ENCODE measurements at places on chromosomes 2 and 18. TPM values are rescaled to one million over a fixed set of nuclear protein-coding genes. Genes with fewer than 3 reads are reported as not detected.

The LAMA3 gene
- 49.0 TPM for total RNA-seq

The ITGA4 gene
- 13.4 TPM for total RNA-seq

The CFAP65 gene
- total RNA-seq, result 0.09 TPM

The PRKAG3 gene
- total RNA-seq, result not detected

The NEB gene
- 0.82 TPM for total RNA-seq

The PER2 gene
- 26.8 TPM for total RNA-seq

The RUFY4 gene
- not detected for total RNA-seq

The DNAJC10 gene
- total RNA-seq, result 49.9 TPM

The STRADB gene
- total RNA-seq, result 62.1 TPM

The PJVK gene
- 3.3 TPM for total RNA-seq

The BOLA3 gene
- total RNA-seq, result 38.0 TPM

The CCDC85A gene
- total RNA-seq, result 0.41 TPM

The MZT2B gene
- total RNA-seq, result 171 TPM

The SERPINB10 gene
- not detected for total RNA-seq

The CD8B2 gene
- 0.16 TPM for total RNA-seq

The NEU2 gene
- not detected for total RNA-seq

The MALL gene
- 264 TPM for total RNA-seq

DNA sequence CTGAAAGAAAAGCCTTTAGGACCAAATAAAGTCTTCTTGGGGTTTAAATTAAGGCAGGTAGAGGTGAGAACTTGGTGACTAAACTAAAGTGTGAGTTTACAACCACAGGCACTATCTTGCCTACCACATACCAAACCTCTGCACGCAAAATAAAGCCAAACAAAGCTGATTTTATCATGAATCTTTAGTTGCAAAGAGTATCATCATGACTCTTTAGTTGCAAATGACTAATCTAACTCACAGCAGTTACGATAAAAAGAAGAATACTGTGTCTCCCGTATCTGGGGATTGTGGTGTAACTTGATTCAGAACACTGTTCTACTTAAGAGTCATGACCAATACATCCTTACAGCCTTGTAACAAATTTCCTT is 11.2 kb downstream of the CFAP210 start:
- DNase-seq, result no peak

- no peak for DNase-seq
Measured at GRCh38 chr2:63654959-63655358, 66.2 kb downstream of the MDH1 start.

DNA sequence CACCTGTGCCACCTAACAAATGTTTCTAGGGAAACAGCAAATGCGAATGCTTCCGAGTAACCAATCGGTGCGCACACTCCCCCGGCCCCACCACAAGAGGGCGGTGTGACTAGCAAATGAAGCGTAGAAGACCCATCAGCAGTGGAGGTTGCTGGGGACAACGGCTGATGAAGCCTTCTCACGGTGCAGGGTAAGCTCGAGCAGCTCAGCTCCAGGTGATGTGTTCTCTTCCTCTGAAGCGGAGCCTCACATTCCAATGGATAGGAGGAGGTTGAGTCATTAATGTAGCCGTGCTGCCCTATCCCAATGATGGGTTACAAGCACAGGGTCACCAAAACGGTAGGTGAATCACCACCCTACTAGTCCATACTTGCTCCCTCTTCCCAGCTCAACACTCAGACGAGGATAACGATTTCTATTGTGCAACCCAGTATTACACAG is 127.6 kb upstream of the TWIST2 start:
- DNase-seq, result no peak

DNA sequence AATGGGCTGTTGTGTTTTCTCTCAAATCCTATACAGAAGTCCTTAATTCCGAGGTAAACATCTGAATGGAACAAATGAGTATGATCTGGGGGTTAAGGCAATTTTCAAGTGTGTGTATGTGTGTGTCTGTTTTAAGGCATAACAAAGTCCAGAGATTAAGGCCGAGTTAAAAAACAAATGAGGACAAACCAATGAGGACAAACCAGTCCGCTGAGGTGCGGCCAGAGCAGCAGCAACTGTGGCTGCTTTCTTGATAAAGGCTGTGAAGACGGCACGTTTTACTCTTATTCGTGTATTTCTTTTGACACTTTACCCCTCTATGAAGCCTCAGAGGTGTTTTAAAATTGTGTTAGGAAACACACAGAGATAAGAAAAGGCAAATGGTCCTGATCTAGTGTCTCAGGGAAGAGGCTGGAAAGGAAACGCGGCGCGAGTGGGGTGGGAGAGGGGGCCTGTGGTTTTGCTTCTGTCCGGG is 495 bp upstream of the GULP1 start:
- DNase-seq, result no peak

DNA sequence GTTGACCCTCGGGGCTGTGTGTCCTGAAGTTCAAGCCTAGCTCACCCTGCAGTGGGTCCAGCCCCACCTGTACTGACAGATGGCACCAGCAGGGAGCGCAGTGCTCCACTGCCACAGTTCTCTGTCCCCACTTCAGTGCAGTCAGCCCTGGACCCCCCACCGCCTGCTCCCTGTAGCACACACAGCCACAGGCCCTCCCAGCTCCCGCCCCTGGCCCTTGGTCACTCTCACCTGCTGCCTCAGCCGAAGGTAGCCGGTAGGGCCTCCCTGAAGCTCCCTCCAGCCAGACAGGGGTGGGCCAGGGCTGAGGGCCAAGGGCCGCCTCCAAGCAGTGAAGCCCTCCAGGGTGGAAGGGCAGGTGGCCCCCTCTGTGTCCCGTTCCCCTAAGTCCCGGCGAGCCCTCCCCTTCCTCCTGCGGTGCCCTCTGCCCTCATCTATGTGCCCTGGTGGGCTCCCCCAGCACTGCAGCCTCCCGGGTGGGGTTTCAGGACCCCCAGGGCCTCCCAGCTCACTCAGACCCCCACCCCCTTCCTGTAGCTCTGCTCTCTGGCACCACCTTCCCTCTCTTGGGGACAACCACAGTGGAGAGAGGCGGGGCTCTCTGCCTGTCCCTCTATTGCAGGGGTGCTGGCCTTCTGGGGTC is 10.8 kb upstream of the ALPP start:
- no peak for DNase-seq

GRCh38 chr2:8673381-8673780 is 8.5 kb upstream of the ID2 start:
- DNase-seq, result no peak

DNA sequence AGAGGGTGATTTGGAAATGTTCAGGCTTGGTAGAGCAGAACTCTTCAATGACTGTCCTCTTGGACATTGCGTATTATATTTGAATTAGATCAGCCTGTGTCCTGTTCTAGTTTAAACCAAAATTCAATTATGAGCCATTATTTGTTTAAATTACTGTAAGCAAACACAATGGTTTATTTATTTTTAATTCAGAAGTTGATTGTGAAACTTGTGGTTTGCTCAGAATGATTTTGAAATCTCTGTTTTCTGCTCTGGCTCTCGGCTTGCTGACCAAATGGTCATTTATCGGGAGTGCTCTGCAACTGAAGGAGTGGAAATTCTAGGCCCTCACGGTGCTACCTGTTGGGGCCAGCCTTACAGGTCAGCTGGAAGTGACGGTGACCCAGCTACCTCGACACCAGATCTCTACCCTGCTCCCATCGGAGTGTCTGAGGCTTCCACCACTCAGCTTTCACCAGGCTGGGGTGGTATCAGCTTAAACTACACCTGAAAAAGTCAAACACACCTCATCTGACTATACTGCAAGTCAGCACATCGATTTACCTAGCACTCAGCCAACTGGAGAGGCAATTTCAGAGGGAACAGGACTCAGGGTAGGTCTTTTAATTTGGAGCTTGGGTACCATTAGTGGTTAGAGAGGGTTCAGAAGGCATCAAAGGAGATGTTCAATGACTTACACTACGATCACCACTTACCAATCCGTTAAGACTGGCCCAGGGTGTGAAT is 36.8 kb upstream of the GPD2 start:
- peak; percentile 7 for DNase-seq

DNA sequence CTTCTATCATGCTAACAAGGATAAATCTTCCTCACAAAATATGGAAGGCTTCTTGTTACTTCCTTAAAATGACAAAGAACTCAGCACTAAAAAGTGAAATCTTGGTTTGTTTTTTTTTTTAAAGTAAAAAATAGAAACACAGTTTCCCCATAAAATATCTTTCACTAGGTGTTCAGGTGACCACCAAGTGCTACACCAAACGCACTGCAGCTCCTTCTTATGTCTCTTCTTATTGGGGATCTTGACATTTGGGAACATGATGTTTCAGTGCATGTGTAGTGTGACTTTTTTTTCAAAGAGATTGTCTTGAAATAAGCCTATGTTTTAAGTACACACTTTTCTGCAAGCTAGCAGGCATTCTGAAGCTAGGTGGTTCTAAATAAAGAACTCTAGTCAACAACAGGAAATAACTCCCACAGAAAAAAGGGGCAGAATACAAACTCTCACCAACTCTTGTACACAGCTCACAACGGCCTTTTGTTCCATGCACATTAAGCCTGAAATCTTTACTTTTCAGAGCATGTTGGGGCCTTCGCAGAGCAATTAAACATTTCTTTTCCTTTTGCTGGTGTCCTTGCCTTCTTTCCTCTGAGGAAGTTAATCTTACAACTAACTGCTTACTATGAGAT is 13.2 kb upstream of the SERTAD2 start:
- DNase-seq, result no peak

- DNase-seq, result no peak
Measured at GRCh38 chr2:161847910-161848309, 223.7 kb downstream of the SLC4A10 start.

DNA sequence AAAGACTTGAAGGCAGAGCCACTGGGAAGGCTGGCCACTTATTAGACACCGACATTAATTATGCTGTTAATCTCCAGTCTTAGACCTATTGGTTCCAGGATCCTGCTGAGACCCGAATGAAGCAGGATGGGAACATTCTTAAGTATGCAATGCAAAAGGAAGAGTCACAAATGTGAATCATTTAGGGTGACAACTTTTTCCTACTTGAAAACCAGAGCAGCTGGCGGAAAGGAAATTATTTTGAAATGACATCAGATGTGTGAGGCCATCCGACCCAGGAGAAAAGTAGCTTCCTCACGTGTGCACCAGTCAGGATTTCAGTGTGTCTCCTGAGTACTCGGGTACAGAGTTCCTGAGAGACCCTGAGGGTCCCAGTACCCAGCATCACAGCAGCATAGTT is 222.9 kb upstream of the NCKAP5 start:
- no peak for DNase-seq

DNA sequence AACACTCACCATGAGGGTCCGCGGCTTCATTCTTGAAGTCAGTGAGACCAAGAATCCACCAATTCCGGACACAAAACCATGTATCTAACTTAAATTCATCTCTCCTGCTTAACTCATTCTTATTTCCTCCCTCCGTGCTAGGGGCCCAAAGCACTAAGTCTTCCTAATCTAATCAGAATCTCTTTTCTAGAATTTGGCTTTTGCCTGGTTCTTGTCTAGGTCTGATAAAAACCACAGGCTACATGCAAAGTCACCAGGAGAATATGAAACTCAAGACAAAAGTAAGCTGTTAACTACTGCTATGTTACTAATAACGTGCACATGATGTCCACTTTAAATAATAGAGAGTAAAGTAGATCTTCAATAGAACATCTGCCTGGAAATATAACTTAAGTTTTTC is 69.9 kb downstream of the TRIP12 start:
- no peak for DNase-seq

DNA sequence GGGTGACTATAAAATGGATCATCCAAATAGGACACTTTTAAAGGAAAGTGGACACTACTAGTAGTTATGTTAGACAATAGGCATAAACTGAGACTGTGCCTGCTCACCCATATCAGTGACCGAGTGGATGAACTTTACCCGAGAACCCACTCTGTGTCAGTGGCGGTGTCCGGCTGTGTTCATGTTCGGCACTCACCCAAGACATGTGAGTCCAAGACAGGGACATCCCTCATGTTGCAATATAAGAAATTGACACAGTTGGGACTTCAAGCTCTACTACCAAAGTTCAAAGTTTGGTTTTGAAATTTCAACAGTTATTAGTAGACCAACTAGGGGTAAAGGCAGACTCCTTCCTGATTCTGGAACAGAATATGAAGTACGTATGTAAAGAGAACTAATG is 326.3 kb upstream of the TNP1 start:
- no peak for DNase-seq

GRCh38 chr2:47819834-47820233 is 36.9 kb downstream of the MSH6 start:
- DNase-seq, result no peak

DNA sequence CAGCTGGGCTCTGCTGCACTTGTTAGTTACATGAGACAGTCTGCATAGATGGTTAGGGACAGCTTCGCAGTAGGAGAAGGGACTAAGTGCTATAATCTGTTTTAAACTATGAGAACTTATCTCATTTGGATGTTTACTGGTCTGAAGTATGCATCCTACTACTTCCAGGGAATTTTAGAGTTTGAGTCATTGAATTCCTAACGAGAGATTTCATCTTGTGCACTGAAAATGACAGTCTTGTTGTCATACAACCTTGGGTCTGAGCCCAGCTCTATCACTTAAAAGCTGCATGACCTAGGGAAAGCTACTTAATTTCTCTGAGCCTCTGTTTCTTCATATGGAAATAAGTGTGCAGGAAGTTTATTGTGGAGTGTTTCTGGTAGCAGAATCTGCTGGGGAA is 78.4 kb downstream of the TRIM43 start:
- no peak for DNase-seq

- peak; percentile 60 for DNase-seq
Measured at GRCh38 chr18:49813069-49813318, 339 bp downstream of the ACAA2 start.

GRCh38 chr18:24208270-24209035 is 69.6 kb downstream of the CABYR start:
- DNase-seq, result no peak

DNA sequence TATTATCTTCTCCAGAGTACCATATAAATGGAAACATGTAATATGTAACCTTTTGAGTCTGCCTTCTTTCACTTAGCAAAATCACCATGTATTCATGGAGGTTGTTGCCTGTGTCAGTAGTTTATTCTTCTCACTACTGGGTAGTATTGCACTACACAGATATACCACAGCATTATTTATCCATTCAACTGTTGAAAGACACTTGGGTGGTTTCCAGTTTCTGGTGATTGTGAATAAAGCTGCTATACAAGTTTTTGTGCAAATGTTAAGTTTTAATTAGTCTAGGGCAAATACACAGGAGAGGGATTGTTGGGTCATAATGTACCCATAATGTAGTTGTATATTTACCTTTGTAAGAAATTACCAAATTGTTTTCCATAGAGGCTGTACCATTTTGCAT is 29.6 kb upstream of the RPRD1A start:
- DNase-seq, result no peak

Measured in mucosa of descending colon (tissue), 3 donors.